ENCODE measurements at places on chromosomes 11 and 22.

GRCh38 chr11:15640318-15640717 is 525.6 kb downstream of the INSC start:
- DNase-seq, result no peak

- no peak for DNase-seq
These were observed 4.0 kb downstream of the NF2 start for GRCh38 chr22:29607426-29607825.

DNA sequence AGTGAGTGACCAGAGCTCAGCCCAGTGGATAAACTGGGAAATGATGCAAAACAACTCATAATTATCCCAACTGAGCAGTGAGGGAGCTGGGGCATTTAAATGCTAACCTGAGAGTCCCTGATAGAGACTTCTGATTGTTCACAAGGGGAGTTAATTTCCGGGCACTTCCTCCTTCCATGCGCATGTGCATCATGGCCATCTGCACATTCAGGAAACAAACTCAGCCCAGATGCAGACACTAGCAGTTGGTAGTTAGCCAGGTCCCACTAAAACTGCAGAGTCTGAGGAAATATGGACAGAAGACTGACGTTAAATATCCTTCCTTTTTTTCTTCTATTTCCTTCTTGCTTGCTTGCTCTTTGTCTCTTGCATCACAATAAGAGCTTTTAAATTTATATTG is 852.1 kb upstream of the LRRC4C start:
- no peak for DNase-seq

DNA sequence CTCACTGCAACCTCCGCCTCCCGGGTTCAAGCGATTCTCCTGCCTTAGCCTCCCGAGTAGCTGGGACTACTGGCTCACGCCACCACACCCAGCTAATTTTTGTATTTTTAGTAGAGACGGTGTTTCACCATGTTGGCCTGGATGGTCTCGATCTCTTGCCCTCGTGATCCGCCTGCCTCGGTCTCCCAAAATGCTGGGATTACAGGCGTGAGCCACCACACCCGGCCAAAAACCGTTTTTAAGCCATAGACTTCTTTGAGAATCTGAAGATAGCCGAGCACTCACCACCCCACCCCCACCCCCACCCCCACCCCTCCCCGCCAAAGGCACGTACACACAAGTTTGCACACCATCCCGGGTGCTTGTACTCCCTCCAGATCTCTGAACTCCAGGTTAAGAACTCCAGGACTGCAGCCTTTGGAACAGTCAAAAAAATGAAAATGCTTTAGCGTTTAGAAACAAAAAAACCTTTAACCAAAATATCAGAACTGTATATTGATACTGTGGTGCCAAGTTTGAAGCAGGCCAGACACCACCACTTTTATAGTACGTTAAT is 1.5 kb downstream of the CRKL start:
- no peak for DNase-seq

DNA sequence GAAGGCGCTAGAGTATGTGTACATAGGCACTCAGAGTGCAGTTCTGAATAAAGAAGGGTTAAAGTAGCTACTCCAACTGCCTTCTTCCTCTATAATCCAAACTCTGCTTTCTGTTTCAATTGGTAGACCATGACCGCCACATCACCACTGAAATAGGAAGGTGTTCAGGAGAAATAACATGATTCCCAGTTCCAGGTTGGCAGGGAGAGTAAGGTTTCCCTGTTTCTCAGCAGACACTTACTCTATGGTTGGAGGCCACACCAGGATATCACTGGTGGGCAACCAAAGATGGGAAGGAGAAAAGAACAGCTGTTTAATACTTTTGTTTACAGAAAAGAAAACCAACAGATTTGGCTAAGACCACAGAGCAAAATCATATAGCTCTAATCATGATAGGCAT is 37.9 kb downstream of the PAK1 start:
- no peak for DNase-seq

- DNase-seq, result no peak
These were observed 50.3 kb upstream of the EHF start for GRCh38 chr11:34570584-34570983.

DNA sequence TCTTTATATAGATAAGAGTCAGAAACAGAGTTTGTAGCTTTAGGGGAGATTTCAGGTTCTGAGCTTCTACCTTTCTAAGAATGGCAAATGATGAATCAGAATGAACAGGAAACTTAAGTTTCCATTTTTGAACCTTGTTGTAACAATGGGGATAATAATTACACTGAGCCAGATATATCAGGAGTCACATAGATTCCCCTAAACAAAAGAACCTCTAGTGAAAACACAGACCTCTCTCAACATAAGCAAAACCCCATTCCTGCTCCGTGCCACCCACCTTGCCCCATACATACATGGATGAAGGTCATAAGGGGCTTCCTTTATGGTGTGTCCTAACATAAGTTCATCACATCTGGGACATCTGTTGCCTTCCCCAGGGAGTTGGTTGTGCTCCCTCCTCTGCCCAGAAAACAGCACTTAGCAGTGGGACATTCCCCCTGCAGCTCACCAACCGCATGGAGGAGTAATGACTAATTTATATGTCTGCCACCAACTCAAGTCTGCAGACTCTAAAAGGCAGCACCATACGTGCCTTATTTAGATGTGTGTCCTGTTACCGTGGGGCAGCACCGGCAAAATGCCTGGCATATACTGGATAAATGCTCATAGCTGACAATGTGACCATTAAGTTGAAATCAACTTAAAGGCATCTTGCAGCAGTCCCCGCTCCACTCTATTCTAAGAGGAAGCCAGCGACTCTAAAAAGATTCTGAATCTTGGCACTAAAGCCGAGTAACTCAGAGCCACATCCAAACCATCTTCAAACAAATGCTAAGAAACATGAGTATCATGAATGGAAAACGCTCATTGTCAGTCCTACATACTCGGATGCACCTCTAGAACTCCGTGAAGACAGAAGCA is 8.0 kb downstream of the JAML start:
- DNase-seq, result peak; percentile 56

- no peak for DNase-seq
These were observed 6.9 kb upstream of the NEAT1 start for GRCh38 chr11:65415499-65416340.

- DNase-seq, result no peak
These were observed 11.2 kb downstream of the GRIK4 start for GRCh38 chr11:120522736-120523135.

DNA sequence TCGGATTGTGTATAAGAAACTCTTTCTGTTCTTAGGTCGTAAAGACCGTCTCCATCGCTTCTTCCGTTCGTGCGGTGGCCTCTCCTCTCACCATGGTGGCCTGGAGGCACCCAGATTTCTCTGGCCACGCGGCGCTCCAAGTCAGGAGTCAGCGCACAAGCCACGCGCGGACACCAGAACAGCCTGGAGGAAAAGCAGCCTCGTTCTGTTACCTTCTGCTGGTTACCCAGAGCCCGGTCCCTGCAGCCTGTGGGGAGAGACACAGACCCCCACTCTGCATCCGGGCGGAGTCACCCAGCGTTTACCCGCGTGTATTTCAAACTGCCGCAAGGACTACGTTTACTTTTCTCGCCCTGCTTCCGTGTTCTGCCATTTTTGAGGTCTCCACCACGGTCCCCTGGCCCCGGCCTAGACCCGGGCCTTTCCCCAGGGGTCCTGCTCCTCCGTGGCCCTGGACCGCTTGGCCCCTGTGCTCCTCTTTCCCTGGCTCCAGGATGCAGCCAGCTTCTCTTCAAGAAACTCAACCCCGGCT is 776.1 kb downstream of the BRD1 start:
- DNase-seq, result no peak

GRCh38 chr11:85109141-85109540 is 518.0 kb downstream of the DLG2 start:
- DNase-seq, result no peak

DNA sequence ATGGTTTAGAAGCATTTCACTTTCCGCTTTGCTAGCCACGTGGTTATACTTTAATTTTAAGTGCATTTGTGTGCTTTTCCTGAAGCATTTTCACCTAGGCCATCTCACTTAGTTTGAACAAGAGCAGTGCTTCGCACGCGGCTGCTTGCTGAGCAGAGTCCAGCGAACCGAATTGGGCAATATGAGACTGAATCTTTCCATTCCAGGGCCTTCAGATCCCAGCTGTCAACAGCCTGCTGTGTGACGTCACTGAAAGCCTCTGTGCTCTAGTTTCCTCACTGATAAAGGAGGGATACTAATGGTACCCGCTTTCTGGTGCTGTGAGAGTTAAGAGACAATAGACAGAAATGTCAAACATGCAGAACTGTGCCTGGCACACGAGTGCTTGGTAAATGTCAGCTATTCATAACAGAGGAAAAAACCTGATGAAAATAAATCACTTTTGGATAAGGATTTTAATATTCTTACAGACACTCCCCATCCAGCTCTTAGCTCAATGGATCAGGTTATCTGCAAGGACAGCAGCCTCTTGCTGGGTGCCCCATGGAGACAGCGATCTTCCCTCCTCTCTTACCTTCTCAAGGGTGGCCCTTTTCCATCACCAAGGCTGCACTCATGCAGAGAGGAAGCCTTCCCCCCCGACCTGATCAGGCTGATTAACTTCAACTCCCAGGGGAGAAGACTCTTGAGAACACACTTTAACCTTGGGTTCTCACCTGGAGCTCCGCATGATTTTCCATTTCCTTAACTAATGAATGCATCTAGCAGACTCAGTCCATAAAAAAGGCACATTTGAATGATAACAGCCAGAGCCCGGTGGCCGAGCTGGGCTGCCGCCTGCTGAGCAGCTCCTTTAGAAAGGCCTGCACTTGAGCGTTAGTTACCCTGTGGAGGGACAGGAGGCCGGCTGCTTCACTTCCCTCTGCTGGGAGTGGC is 3.5 kb upstream of the GLB1L3 start:
- DNase-seq, result no peak

DNA sequence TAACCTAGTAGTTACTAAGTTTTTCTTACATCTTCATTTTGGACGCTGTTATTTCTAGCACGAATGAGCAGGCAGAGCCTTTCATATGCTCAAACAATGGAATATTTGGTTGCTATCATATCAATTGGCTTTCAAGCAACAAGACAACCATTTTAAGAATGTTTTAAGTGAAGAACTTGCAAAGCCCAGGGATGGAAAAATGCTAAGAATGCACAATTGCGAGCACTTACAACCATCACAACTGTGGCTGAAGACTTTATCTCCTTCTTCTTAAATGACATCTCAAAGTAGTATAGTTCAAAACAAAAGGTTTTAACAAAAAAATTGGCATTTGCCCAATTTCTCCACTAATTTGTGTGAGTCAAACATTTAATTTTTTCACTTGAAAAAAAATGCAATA is 8.3 kb upstream of the MMP1 start:
- DNase-seq, result no peak

DNA sequence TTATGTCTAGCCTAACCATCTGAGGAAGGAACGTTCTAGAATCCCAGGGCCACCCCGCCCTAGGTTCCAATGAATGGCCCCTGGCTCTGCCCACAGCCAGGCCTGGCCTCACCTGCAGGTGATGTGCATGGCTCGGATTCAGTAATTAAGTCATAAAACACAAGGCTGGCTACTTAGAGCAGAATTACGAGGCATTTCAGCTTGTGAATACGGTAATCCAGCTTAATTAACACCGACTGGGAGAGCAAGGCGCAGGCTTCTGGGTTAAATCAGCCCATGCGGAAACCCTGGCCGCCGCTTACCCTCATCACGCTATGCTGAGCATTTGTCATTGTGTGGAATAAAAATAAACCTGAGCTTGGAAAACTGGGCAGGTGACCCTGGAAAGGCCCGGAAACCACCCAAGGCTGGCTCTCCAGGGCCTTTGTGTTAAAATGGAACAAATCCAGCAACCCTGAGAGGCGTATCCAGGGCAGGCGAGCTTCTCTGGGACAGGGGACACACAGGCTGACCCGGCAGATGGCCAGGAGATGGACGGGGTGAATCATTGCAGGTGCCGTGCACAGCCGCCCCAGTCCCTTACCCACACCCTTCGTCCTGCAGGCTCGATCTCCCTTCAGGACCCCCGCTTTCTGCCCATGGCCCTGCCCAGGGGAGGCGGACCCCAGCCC is 220.2 kb downstream of the CTTN start:
- DNase-seq, result no peak

DNA sequence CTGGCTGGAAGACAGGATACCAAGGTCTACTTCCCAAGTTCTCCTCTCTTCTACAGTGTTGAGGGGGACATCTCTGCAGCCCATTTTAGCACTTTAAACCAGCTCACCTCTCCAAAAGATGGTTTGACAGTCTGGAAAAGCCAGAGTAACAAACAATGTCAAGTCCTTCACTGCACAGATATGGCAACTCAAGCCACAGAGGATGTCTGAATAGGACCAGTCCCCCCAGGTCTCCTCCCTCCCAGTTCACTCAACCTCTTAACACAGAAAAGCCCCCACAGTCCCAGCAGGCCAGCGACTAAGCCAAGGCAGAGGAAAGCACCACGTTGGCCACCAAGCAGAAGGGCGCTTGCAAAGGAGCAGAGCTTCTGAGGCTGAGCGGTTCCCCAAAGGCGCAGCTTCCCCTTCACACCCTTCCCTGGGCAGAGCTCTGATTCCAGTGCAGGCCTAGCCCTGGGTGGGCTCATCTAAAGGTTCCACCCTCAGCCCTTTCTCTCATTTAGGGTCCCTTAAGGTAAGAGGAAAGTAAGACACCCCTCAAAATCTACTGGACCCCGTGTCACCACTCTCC is 62.7 kb downstream of the PAK1 start:
- DNase-seq, result peak; percentile 43

- no peak for DNase-seq
These were observed 33.7 kb downstream of the APLP2 start for GRCh38 chr11:130103296-130103814.

GRCh38 chr11:16154715-16155396 is 201.5 kb downstream of the SOX6 start:
- DNase-seq, result no peak
